ENCODE measurements at places on chromosomes 1 and 21.

DNA sequence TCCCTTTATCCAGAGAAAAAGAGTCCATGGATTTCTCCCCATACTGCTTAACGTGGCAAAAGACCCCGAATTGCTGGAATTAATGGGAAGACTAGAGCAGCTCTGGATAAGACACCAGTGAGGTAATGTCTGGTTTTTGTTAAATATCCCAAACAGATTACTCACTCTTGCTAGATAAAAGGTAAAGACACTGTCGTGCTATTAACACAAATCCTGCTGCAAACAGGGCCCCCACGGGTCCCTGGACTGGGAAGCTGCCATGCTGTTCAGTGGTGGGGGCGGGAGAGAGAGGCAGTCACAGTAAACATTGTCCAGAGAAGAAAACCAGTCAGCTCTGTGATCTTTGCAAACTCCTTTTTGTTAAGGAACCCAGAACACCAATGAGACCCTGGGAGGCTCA is 15.2 kb upstream of the SRP9 start:
- DNase-seq = no peak

DNA sequence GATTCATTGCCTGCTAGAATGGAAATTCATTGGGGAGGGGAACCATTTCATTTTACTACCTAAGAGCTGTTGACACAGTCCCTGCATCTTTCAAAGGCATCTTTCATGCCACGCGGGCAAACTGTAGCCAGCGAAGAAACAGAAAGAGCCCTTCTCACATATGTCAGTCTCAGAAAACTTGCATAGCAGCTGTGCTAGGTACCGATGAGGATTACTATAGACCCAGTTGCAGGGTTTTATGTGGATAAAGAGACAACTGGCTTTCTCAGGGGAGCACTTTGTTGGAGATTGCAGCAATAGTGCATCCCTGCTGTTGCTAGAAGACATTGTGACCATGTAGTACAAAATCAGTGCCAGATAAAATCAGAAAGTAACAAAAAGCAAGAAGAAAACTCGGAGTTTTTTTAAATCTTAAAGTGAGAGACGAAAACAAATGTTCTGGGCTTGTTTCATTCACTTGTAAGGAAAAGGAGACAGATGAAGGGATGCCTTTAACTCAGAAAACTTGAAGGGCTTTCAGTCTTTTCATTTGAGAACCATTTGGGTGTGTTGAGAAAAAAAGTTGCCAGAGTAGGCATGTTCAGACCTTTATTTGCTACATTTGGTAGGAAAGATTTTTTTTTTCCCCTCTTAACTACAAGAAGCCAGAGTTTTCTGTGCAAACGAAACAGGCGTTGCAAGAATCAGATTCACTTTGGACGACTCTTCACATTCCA is 804.1 kb downstream of the USP25 start:
- DNase-seq = no peak

DNA sequence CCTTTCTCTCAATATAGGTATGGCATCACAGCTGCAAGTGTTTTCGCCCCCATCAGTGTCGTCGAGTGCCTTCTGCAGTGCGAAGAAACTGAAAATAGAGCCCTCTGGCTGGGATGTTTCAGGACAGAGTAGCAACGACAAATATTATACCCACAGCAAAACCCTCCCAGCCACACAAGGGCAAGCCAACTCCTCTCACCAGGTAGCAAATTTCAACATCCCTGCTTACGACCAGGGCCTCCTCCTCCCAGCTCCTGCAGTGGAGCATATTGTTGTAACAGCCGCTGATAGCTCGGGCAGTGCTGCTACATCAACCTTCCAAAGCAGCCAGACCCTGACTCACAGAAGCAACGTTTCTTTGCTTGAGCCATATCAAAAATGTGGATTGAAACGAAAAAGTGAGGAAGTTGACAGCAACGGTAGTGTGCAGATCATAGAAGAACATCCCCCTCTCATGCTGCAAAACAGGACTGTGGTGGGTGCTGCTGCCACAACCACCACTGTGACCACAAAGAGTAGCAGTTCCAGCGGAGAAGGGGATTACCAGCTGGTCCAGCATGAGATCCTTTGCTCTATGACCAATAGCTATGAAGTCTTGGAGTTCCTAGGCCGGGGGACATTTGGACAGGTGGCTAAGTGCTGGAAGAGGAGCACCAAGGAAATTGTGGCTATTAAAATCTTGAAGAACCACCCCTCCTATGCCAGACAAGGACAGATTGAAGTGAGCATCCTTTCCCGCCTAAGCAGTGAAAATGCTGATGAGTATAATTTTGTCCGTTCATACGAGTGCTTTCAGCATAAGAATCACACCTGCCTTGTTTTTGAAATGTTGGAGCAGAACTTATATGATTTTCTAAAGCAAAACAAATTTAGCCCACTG is 11.5 kb downstream of the HIPK1 start:
- DNase-seq = no peak

- peak; percentile 26 for DNase-seq
Observed at GRCh38 chr1:69401879-69402278, 165.8 kb upstream of the LRRC7 start.

GRCh38 chr1:221188458-221188857 is 309.2 kb downstream of the HLX start:
- no peak for DNase-seq

- no peak for DNase-seq
Observed at GRCh38 chr21:45507523-45507875, 34.7 kb downstream of the SLC19A1 start.

DNA sequence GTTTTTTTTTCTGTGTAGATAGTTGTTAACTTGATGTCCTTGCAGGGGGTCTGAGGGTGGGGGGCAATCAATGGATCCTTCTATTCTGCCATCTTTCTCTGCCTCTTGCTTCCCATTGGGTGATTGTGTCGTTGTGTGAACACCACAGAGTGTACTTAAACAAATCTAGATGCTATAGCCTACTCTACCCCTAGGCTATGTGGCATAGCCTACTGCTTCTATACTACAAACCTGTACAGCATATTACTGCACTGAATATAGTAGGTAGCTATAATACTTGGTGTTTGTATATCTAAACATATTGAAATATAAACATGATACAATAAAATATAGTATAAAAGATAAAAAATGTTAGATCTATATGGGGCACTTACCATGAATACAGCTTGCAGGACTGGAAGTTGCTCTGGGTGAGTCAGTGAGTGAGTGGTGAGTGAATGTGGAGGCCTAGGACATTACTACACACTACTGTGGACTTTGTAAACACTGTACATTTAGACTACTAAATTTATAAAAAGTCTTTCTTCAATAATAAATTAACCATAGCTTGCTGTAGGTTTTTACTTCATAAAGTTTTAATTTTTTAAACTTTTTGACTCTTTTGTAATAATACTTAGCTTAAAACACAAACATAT is 105.4 kb downstream of the CENPF start:
- no peak for DNase-seq

DNA sequence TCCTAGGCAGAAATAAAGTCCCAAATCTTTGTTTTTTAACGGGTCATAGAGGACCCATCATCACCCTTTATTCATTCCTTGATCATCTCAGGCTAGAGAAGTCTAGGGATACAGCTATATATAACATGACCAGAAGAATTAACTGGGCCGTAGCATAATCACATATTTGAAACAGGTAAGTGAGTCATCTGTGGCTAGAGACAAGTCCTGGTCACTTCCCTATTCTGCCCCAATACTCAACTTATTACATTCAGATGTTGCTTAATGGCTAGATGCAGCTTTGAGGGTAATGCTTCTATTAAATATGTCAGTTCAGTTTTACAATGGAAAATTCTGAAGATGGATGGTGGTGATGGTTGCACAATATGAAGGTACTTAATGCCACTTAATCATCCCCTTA is 47.0 kb downstream of the EXO1 start:
- no peak for DNase-seq

DNA sequence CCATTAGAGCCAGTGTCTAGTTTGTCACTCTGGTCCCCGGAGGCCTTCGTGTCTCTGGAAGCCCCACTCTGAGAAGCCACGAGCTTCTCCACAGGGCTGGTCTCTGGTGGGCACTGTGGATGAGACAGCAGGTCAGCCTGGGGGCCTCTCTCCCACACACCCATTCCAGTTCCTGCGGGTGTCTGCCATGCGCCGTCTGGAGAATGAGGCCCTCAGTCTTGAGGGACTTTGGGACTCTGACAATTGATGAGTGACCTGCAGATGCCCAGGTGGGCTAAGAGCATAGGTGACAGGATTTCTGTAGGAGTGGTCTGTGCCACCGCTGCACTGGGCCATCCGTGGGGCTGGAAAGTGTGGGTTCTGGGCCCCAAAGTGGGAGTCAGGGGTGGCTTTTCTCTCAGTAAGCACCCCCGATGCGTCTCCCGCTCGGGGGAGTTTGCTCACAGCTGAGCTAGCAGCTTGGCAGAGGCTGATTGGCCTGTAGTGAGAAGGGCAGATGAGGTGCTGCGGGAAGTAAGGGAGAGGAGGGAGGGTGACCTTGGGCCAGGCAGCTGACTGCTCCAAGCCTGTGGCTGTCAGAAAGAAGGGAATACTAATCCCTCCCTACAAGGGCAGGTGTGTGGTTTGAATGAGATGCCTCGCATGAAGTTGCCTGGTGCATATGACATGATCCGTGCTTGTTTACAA is 26.4 kb downstream of the LHX4 start:
- DNase-seq = no peak

GRCh38 chr1:84991097-84991920 is 5.6 kb downstream of the MCOLN2 start:
- DNase-seq = no peak

DNA sequence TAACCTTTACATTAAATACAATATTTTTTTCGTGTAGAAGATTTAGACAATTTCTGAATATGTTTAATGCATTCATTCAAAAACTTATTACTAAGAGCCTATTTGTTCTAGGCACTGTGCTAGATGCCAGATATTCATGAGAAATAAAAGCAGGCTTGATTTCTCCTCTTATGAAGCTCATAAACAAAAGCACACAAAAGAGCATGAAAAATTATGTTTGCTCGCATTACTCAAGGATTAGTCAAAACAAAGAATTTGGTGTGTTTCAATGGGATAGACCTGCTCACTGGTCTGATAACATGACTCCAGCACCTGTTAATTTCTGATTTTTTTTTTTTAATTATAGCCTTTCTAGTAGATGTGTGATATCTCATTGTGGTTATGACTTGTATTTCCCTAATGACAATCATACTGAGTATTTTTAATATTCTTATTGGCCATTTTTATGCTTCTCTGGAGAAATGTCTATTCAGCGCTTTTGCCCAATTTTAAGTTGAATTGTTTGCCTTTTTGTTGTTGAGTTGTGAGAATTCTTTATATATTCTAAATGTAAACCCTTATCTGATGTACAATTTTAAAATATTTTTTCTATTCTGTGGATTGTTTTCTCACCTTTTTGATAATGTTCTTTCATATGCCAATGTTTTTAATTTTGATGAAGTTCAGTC is 382.3 kb upstream of the ADGRL4 start:
- DNase-seq = no peak

DNA sequence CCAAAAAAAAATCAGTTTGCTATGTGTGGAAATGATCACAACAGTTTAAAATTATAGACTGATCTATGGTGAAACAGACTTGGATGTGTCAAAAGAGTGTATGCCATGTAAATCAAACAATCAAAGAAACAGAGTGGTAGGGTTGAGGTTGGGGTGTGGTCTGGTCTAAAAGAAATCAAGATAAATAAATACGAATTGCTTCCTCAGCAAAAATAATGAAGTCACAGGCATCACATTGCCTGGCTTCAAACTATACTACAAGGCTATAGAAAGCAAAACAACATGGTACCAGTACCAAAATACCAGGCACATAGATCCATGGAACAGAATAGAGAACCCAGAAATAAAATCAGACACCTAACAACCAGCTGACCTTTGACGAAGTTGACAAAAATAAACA is 1796.9 kb downstream of the NCAM2 start:
- DNase-seq = no peak

- DNase-seq = no peak
Observed at GRCh38 chr1:48640836-48641492, 135.7 kb downstream of the BEND5 start.

DNA sequence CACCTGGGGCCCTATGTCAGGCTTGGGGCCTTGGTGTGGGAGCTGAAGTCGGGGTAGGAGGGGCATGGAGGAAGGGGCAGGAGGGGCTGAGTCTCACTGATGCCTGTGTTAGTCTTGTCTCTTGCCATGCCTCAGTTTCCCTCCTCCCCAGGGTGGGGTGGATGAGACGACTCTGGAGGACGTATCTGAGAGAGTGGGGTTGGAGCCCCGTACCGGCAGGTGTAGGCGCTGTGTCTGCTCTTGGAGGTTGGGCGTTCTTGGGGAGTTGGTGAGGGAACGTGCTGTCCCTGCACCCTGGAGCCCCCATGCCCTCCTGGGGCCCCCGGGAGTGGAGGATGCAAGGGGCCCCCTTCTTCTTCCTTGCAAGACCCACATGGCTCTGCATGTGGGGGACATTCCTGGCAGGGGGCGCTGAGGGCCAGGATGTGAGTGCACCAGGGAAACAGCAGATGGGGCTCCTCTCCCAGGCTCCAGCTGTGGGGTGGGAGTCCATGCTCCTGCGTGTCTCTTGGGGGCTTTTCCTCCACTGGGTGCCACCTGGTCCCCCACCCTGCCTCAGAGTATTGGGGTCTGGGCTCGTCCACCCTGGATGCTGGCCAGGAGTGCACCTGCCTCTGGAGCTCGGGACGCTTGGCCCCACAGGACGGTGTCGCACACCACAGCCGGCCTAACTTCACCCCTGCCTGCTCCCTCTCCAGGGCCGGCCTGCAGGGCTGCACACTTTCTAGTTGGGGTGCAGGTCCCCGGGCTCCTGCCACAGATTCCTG is 1.4 kb upstream of the TNFRSF14 start:
- DNase-seq = no peak

GRCh38 chr1:75083848-75084514 is 50.2 kb upstream of the LHX8 start:
- DNase-seq = peak; percentile 23

DNA sequence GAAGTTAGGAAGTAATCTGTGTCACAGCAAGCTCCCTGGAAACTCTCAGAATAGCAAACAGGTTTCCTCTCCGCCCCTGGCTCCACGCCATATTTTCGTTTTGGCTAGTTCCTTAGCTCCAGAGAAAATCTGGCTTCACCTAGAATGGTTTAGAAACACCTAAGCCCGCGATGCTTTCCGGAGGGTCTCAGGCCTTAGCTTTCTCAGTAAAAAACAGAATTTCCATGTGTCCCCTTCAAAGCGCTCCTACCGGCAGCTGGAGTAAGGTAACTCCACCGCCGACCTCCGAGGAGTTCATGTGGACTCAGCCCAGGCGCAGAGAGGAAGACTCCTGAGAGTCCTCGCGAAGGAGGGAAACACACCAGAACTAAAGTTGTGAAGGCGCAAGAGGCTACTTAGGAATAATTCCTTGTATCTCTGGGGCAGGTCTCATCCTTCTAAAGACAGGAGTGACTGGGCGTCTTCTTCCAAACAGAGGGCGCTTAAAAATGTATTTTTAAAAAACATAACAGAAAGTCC is 406 bp downstream of the KIAA0040 start:
- no peak for DNase-seq

DNA sequence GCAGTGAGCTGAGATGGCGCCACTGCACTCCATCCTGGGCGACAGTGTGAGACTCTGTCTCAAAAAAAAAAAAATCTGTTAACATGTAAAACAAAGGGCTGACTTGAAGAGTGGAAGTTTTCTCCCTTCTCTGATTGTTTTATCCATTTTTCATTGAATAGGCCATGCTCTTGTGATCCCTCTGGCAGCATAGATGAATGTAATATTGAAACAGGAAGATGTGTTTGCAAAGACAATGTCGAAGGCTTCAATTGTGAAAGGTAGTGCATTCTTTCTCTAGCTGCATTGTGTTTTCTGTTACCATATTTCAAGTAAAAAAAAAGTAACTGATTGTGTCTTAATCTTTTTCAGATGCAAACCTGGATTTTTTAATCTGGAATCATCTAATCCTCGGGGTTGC is 69.6 kb upstream of the LAMC2 start:
- no peak for DNase-seq

- no peak for DNase-seq
Observed at GRCh38 chr1:62435231-62436038, 1.4 kb upstream of the USP1 start.

GRCh38 chr21:36608041-36608896 is 90.6 kb upstream of the SIM2 start:
- DNase-seq = no peak
